Kidney (tissue), 22 donors: ENCODE measurements at places on chromosomes 4 and X. TPM values are rescaled to one million over a fixed set of nuclear protein-coding genes. Genes with fewer than 3 reads are reported as not detected.

NSG1 gene
- 9.5 TPM for total RNA-seq

DNA sequence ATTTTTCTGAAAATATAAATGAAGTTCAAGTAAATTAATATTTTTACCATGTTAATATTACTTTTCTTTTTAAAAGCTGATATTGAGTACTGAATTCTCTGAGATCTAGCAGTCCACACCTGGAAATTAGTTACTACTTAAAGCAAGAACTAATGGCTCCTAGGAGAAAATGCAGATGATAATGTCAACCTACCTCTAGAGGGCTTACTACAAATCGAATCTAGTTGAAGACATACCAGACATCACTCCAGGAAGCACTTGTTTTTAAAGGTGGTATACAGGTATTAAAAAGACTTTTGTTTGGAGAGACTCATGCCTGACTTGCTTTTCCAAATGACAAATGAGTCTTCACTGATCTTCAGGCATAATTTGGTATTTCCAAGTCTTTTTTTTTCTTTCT, 516.4 kb upstream of the BOD1L1 start:
- no peaks in the 10 kb centered on the region for H3K36me3 ChIP-seq
- no peaks in the 10 kb centered on the region for H3K4me1 ChIP-seq
- H3K4me3 ChIP-seq, result no peak overlapping the region

PTCHD1 gene
- total RNA-seq, result 0.63 TPM

FAT1 gene
- 254 TPM for total RNA-seq

RADX gene
- total RNA-seq, result 4.7 TPM

DNA sequence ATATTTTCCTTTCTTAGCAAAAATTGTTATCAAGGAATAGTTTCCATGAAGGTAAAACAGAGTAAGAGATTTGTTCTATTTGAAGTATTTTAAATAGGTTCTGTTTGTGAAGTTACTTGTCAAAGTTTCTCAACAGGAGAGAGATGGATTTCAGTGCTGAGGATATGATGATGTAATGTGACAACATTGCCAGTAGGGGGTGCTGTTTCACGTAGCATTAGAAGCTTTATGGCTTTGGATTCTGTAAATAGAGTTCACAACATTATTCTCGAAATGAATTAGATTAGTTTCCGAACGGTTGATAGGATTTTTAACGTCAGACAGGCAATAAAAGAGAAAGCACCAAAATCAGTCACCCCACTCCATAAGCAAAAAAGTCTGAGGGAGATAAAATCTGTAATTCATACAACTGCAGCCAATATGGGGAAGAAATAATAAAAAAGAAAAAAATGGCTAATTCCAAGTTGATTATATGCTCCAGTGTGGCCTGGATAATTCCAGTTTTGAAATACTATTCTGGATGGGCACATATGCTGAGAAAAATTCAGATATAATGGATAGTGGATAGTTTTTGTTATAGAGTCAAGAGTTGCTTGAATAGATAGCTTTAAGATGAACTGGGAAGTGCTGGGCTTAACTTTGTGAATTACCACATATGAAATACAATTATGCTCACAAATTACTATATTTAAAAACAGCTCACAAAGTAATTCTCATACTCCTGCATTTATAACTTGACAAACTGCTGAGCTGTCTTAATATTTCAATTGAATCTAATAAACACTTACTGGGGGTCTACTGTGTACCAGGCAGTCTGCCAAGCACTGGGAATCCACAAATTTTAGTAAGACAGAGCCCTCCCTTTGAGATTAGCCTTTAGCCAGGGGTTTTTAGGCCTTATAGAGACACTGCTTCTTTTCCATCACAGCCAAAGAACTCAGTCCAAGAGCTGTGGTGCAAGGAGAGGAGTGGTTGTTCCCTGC, 109.1 kb downstream of the GPAT3 start:
- H3K27me3 ChIP-seq, result no peaks in the 10 kb centered on the region
- H3K27ac ChIP-seq, result no peak overlapping the region
- H3K4me3 ChIP-seq, result no peak overlapping the region
- peak; percentile 85 for DNase-seq

GRCh38 chr4:142917678-142918077, 71.6 kb upstream of the INPP4B start:
- H3K4me3 ChIP-seq, result no peak overlapping the region
- H3K27ac ChIP-seq, result no peak overlapping the region
- no peaks in the 10 kb centered on the region for H3K4me1 ChIP-seq
- no peak for DNase-seq
- no peaks in the 10 kb centered on the region for H3K27me3 ChIP-seq

- no peak for DNase-seq
- no peak overlapping the region for H3K4me3 ChIP-seq
- no peaks in the 10 kb centered on the region for H3K27me3 ChIP-seq
- H3K27ac ChIP-seq, result no peak overlapping the region
- H3K36me3 ChIP-seq, result no peaks in the 10 kb centered on the region
Measured at GRCh38 chrX:108590496-108590895, 145.9 kb downstream of the IRS4 start.

DNA sequence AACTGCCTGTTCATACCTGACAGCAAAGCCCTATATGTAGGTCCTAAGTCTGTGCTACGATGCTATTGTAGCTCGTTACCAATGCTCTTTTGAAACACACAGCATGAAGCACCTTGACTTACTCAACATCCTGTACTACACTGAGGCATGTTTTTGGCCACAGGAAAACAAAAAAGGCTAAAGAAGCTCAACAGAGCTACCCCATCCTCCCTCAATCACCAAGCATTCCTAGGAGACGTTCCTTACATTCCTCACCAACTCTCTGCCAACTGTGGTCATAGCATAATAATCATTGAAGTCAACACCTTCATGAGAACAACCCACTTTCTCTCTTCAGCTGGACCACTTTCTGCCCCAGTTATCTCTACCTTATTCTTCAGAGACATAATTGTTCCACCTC, 73.7 kb upstream of the SLC25A43 start:
- no peaks in the 10 kb centered on the region for H3K27me3 ChIP-seq
- H3K27ac ChIP-seq, result no peak overlapping the region
- no peak overlapping the region for H3K4me3 ChIP-seq
- no peaks in the 10 kb centered on the region for H3K36me3 ChIP-seq
- no peaks in the 10 kb centered on the region for H3K4me1 ChIP-seq

MPP1 gene
- total RNA-seq, result 47.0 TPM

DNA sequence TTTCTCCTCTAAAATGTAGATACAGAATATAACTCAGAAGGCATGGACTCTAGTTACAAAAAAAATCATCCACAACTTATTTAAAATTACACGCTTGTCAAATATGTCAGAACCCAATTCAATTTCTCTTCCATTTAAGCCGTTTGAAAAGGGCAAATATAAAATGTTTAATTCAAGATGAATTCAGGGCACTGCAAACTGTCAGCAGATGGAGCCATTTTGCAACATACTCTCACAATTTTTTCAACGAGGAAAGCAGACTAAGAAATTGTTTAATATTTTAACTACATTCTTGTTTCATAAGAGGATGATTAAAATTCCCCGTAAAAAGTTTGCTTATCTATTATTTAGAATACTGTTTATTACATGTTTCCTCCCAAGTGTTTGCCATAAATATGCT, 321.3 kb upstream of the CPXCR1 start:
- no peaks in the 10 kb centered on the region for H3K4me1 ChIP-seq
- no peak overlapping the region for H3K4me3 ChIP-seq
- H3K27me3 ChIP-seq, result no peaks in the 10 kb centered on the region
- no peak overlapping the region for H3K27ac ChIP-seq
- H3K36me3 ChIP-seq, result no peaks in the 10 kb centered on the region
- DNase-seq, result no peak

PPP2R2C gene
- total RNA-seq, result 0.82 TPM

GRCh38 chr4:112144546-112145325, 518 bp upstream of the FAM241A start:
- peak overlapping the region; percentile 96 for H3K4me3 ChIP-seq
- no peak overlapping the region for H3K27ac ChIP-seq
- H3K4me1 ChIP-seq, result peaks cover 2% of the 10 kb centered on the region
- H3K36me3 ChIP-seq, result no peaks in the 10 kb centered on the region
- no peaks in the 10 kb centered on the region for H3K27me3 ChIP-seq

DNA sequence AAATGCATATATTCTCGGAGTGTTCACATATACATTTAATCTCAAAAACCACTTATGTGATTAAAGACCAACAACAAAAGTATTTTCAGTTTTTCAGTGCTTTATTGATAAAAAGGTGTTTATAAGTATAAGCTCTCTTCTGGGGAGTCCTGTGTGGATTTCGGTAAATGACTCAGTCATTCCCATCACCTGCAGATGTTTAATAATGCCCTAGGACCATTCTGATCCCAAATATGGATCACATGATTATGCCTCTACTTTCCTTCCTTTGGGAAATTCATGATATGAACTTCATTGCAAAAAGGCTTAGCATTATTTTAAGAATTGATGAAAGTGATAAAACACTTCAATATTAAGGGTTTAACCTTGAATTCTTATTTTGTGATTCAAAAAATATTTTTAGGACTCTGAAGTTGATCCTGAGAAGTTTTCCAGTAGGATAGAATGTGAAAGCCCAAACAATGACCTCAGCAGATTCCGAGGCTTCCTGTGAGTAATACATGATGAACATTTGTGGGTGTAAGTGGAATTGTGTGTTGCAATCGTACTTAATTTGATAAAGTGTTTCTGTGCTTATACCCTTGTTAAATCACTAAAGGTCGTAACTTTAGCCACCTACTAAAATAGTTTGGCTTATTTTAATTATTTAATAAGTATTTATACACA, 40.2 kb downstream of the ATP10D start:
- no peak for DNase-seq
- H3K27me3 ChIP-seq, result no peaks in the 10 kb centered on the region
- H3K36me3 ChIP-seq, result peaks cover 5% of the 10 kb centered on the region
- H3K4me3 ChIP-seq, result no peak overlapping the region

DNA sequence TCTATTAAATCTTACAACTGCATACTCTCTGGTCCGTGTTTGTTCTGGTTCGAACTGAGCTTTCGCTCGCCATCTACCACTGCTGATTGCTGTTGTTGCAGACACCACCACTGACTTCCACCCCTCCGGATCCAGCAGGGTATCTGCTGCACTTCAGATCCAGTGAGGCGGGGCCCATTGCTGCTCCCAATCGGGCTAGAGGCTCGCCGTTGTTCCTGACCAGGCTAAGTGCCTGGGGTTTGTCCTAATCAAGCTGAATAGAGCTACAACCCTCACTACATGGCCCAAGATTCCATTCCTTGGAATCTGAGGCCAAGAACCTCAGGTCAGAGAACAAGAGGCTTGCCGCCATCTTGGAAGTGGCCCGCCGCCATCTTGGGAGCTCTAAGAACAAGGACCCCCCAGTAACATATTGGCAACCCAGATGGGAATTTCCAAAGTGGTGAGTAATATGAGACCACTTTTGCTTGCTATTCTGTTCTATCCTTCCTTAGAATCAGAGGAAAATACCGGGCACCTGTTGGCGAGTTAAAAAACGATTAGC, 43.3 kb downstream of the ENOPH1 start:
- H3K36me3 ChIP-seq, result no peaks in the 10 kb centered on the region
- DNase-seq, result no peak
- no peaks in the 10 kb centered on the region for H3K4me1 ChIP-seq
- no peak overlapping the region for H3K27ac ChIP-seq

DNA sequence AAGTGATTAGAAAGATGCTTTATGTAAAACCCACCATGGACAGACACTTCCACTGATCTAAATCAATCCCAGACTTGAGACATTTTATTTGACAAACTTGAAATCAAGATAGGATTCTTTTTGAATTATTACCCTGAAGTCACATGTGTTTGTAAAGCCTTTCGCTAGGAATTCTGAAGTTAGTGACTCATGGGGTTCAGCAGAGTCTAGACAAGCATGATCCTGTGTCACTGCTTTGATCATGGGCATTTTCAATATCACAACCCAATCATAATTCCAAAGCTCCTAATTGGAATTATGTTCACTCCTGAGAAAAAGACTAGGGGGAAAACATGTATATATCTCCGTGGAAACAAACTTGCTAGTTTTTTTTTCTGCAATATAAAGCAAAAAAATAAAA, 67.5 kb upstream of the BMP3 start:
- no peak overlapping the region for H3K27ac ChIP-seq
- H3K4me3 ChIP-seq, result no peak overlapping the region
- H3K36me3 ChIP-seq, result no peaks in the 10 kb centered on the region
- no peaks in the 10 kb centered on the region for H3K27me3 ChIP-seq
- no peak for DNase-seq

COL4A6 gene
- total RNA-seq, result 3.3 TPM

MMRN1 gene
- 28.9 TPM for total RNA-seq

GRCh38 chr4:98521486-98521885, 136.9 kb downstream of the TSPAN5 start:
- H3K27me3 ChIP-seq, result no peaks in the 10 kb centered on the region
- no peaks in the 10 kb centered on the region for H3K36me3 ChIP-seq
- no peak overlapping the region for H3K4me3 ChIP-seq
- DNase-seq, result no peak

DNA sequence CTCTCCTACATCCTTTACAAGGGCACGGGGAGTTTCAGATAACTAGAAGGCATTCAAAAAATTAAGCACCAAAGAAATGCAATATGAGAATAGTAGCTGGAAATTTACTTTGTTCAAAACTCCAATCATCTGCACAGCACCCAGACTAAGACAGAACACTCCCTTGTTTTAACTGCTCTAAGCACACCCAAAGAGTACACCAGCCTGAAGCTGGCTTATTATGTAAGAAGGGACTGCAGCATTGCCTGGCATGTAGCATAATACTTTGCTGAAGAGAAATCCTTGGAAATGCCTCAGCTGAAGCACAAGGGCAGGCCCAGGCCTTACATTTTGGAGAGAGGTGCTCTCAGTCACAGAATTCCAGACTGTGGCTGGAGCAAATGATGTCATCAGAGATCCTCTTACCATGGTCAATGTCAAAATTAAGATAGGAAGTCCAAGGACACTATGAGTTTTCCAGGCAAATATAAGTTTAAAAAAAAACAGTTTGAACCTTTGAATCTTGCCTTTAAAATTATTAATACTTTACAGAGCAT, 14.8 kb downstream of the ARHGEF6 start:
- peak overlapping the region; percentile 4 for H3K4me3 ChIP-seq
- no peaks in the 10 kb centered on the region for H3K27me3 ChIP-seq
- H3K4me1 ChIP-seq, result no peaks in the 10 kb centered on the region
- no peaks in the 10 kb centered on the region for H3K36me3 ChIP-seq
- no peak for DNase-seq
- no peak overlapping the region for H3K27ac ChIP-seq

KLHL13 gene
- 55.4 TPM for total RNA-seq

- DNase-seq, result no peak
- peak overlapping the region; percentile 66 for H3K4me3 ChIP-seq
- H3K4me1 ChIP-seq, result peaks cover 18% of the 10 kb centered on the region
- H3K27ac ChIP-seq, result no peak overlapping the region
Measured at GRCh38 chr4:6575503-6576240, 683 bp downstream of the MAN2B2 start.

GSX2 gene
- total RNA-seq, result not detected
